ENCODE measurements at places on chromosomes 4 and X.

DNA sequence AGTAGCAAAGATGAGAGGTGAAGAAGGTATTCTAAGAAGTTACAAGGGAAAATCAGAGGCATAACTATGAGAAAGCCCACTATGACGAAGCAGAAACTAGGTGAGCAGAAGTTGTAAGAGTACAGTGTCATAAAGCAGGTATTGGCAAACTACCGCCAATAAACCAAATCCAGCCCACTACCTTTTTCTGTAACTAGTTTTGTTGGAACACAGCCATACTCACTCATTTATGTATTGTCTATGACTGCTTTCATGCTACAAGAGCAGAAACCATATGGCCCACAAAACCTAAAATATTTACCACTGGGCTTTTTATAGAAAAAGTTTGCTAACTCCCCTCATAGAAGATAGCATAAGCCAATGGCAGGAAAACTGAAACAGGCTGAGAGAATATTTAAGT is 31.8 kb upstream of the ZCCHC13 start:
- DNase-seq: no peak

DNA sequence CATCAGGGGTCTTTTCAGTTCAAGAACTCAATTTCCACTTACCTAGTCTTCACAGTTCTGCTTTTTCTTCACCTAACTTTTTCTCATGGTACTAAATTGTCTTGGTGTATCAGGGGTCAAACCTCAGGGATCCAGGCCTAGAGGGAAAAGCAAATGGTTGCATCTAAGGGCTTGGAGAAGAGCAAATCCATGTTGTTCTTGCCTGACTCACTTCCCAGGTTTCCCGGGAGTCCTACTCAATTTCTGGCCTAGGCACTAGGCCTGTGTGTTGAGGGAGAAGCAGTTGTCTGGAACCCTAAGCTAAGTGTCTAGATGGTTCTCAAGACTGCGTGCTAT is 191.9 kb upstream of the STK26 start:
- no peak for DNase-seq

DNA sequence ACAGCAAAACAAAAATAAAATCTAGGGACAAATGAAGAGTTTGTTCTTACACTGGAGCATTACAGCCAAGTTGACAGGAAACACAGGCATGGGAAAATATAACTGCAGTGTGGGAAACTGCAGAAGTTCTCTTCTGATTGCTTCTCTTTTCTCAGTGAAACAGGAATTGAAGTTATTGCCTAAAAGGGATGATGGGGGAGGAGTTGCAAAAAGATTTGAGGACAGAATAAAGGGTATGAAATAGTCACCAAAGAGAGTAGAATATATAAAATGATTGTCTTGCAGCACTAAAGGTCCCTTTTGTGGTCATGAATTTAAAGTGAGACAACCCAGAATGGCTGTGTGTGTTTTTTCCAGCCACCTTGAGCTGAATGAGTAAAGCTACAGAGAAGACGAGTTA is 103.7 kb downstream of the JADE1 start:
- DNase-seq: no peak

- DNase-seq: no peak
These were observed 14.7 kb downstream of the BCORL1 start for GRCh38 chrX:129997086-129997485.

GRCh38 chr4:103786014-103786413 is 66.2 kb upstream of the TACR3 start:
- no peak for DNase-seq

DNA sequence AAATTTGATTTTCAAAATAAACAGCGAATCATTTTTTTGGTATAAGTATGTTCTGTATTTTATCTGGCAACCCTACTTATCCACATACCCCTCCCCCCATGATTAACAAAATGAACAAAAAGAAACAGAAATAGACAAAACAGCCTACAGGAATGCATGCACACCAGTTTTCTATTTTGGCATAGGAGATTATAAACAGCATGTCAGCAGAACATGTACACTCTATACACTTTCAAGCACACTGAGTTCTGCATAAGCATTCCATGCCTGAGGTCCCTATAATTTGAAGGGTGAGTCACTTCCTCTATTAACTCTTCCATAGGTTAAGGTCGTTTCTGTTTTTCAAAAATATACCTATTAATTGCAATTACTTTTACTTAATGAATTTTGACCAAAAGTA is 28.0 kb upstream of the ZNF280C start:
- DNase-seq: no peak

- DNase-seq: no peak
These were observed 724 bp downstream of the THOC2 start for GRCh38 chrX:123731987-123732669.

GRCh38 chrX:47796433-47796906 is 40.2 kb upstream of the ZNF81 start:
- no peak for DNase-seq

- no peak for DNase-seq
These were observed 311.1 kb downstream of the INPP4B start for GRCh38 chr4:142535009-142535408.

GRCh38 chr4:32172086-32172485 is 1451.9 kb downstream of the PCDH7 start:
- DNase-seq: no peak

DNA sequence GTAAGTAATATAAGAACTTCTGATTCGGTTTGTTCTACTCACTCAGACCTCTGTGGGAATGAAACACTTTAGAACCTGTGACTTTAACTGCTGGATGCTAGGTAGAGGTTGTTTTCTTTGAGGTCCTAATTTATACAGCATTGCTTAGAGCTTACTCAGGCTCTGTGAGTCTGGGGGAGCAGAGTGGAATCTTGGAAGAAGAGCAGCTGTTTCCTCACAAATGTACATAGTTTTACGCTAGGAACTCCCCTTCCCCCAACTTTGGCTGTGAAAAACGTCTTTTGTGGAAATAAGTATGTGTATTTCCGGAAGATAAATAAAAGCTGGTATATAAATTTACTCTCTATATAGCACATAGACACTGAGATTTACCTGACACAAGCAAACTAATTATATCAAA is 141.4 kb downstream of the NAA11 start:
- no peak for DNase-seq

Measured in thoracic aorta (tissue), 2 donors.